Substantia nigra (tissue), 51 donors: ENCODE measurements at places on chromosomes 7 and 10.

DNA sequence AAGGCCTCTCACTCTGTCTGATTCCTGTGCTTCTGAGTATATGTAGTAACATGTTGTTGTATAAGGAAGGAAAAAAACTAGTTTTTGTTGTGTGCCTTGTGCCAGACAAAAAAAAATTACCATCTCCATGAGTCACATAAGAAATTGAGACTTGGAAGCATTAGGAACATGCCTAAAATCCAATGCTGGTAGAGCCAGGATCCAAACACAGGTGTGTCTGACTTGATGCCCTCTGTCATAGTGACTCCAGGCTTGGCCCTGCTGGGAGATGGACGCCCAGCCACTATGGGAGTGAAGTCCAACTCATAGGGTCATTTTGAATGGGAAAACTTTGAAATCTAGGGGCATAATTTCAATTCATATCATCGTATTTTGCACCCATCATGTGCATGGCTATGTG, 38.0 kb downstream of the PYROXD2 start:
- DNase-seq = no peak

- DNase-seq = no peak
Measured at GRCh38 chr10:1807196-1807595, 69.9 kb upstream of the ADARB2 start.

DNA sequence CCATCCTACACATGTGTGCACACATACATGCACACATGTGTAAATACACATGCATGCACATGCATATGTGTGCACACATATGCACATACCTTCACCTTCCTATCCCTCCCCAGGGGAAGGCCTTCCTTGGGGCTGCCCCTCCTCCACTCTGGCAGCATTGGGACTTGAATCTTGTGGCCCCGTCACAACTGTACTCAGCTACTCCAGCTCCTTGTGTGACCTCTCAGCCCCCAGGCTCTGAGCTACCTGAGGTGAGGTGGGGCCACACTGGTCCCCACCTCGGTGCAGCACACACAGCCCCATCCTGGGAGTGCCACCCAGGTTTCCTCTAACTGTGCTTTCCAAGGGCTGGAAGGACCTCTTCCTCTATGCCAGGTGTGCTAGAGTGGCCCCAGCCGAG, 116.0 kb downstream of the LHPP start:
- no peak for DNase-seq

GRCh38 chr7:117478836-117479224, 995 bp upstream of the CFTR start:
- DNase-seq = no peak

DNA sequence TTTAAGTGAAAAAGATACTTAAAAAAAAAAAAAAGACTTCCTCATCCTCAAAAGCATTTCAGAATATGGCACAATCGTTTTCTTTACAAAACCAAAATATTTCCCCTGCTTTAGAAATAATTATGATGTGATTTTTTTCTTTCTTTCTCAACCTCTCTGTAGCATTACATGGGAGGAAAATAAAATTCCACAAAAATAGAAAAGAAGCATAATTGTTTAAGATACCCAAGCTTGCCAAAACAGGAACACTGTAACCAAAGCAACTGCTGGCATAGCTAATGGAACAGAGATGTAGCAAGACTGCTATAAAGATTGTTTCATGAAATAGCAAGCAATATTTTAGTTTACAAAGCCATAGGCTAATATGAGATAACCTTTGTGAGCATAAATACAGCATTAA, 75.6 kb upstream of the GPR22 start:
- DNase-seq = no peak

DNA sequence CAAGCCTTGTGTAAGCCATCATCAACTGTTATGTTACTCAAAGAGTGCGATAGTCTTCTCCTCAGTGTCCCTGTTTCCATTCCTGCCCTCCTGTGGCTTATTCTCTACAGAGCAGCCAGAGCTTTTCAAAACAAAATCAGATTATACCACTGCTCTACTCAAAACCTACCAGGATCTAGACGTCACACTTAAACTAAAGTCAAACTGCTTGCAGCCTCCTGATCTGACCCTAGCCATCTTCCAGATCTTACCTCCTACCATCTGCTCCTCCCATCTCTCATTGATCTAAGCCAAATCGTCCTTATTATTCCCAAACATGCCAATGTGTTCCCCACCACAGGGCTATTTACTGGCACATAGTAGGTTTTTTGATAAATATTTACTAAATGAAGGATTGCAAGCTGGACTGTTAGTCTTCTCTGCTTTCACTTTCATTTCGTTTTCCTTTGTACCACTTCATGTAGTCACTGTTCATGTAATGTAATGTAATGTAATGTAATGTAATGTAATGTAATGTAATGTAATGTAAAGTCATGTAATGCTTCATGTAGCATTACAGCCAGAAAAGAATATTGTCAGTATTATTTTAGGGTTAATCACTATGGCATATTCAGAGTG, 116.1 kb downstream of the GPR37 start:
- DNase-seq = no peak

DNA sequence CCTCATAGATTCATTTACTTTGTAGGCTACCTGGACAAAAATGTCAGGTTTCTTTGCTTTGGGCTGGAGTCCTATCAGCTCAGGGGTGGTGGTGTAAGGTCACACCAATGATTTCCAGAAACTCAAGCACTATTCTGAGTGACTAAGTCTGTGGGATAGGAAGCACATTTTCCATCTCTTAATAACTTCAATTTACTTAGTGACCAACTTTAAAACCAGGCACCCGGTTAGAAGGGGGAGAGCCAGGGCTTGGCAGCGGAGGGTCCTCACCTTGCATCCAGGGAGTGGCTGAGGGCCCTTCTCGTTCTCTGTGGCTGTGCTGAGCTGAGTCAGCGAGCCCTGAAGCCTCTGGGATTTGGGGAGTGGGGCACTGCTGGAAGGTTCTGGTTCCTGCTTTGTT, 6.7 kb downstream of the CHST3 start:
- DNase-seq = no peak

GRCh38 chr7:22855049-22855392, 32.4 kb upstream of the TOMM7 start:
- no peak for DNase-seq

DNA sequence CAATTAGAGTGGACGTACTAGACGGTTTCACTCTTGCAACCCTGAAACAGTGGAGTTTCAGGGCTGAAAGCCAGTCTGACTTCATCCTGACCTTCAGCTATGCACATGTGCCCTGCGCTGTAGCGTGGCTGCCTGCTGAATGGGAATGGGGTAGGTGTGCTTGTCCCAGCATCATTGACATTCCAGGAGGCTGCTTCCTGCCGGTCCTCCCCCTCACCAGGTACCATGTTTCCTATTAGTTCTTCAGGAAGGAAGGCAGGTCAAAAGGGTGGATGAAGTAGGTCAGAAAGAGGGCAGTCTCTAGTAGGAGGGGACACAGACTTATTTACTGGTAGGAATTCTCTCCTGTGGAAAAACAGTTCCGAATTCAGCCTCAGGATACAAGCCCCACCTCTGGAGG, 551.8 kb upstream of the GALNT17 start:
- DNase-seq = no peak

DNA sequence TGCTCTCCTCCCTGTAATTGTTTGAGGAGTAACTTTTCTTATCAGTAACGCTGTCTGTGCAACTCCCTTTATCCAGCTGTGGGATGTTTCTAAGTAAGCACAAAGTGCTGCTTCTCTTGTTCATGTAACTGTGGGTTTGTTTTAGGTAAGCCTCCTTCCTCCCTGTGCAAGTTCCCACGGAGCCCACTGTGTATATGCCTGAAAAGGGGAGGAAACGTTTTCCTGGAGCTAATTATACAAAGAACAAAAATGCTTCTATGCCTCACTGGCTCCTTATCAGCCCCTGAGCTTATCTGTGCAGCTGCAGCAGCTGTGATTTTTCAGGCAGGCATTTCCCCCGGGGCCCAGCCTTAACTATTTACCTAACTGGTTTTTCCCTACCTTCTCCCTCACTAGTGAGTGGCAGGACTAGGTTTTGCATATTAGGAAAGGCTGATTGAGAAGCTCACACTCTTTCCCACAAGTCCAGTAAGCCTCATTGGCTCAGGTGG, 593.4 kb upstream of the GHITM start:
- DNase-seq = no peak

GRCh38 chr10:28668363-28669226, 8.7 kb upstream of the BAMBI start:
- no peak for DNase-seq

DNA sequence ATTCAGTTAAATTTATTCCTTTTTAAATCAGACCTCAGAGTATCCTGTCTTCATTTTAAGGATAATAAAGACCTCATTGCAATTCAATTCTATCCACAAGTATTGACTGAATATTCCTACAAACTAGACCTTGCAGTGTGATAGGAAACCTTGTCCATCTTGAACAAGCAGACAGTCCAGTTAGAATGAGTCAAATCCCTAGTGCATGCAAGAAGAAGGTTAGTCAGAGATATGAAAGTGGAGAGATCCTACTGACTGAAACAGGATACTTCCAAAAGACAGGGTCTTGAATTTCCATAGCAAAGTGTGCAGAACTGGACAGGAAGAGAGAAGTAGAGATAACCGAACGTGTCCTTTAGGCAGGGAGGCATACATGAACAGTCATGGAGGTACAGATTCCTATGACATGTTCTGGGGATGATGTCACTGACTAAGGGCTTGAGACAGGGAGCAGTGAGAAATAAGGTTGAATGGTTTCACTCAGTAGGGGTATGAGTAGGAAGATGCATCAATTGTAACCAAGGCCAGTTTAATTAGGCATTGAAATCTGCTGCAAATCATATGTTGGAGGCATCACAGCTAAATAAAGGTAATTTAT, 45.2 kb downstream of the PPP1R3A start:
- DNase-seq = no peak

DNA sequence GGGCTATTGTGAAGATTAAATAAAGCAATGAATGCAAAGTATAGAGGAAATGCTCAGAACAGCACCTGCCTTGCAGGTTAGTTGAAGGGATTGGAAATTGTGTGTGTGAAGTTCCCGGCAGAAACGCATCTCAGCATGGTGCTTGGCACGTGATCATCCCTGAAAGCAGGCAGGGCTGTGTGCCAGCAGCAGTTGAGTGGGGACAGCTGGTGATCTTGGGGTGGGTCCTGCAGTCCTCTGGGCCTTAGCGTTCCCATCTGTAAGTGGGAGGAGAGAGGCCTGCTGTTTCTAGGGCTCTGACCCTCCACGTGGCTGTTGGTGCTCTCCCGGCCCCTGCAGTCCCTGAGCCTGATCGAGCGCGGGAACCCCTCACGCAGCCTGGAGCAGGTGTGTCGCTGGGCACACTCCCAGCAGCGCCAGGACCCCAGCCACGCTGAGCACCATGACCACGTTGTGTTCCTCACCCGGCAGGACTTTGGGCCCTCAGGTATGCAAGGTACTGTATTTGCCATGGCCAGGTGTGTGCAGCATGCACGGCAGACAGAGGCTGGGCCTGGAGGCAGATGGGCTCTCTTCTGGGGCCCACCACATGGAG, 55.3 kb downstream of the TBATA start:
- no peak for DNase-seq
